Upper lobe of right lung (tissue), 1 donor: ENCODE measurements at places on chromosomes 1 and 21. TPM values are rescaled to one million over a fixed set of nuclear protein-coding genes. Genes with fewer than 3 reads are reported as not detected.

DNA sequence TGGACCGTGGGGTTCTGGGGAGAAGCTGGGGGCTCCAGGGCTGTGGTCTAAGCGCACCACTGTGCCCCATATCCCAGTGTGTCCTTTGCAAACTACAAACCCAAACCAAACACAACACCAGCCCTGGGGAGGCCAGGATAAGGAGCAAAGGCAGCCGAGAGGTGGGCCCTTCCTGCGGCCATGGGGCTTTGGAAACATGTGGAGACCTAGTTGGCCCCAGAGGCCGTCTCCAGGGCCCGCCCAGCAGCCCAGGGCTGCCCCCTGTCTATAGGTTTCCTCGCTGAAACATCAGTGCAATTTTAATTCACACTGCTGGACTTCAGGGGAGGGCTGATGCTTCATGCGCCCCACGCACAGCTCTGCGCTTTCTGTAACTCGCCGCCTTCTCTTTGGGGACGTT lies 61.3 kb downstream of the PRDM16 start:
- no peak for DNase-seq

The FAM72B gene
- 0.55 TPM for total RNA-seq

The LRRIQ3 gene
- 0.67 TPM for total RNA-seq

DNA sequence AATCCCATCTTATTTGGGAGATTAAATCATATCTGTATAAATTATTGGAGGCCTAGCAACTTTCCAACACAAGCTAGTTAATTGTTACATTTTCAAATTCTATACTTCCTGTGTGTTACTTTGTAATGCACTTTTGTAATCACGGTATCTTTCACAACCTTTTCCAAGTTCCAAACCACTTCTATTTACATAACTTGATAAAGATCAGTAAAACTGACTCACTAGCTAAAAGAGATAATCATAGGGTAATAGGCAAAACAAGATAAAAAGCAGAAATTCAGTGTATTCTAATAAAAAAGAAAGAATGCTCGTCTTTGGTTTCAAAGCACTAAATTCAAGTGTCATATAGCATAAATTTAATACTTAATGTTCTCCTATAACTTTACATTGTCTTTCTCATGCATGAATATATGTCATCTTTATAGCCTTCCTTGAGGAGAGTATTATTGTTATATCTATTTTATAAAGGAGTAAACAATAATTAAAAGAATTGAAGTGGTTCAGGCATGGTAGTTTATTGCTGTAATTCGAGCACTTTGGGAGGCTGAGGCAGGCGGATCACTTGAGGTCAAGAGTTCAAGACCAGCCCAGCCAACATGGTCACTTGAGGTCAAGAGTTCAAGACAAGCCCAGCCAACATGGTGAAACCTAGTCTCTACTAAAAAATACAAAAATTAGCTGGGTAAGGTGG lies 66.4 kb downstream of the RGS13 start:
- DNase-seq = no peak

DNA sequence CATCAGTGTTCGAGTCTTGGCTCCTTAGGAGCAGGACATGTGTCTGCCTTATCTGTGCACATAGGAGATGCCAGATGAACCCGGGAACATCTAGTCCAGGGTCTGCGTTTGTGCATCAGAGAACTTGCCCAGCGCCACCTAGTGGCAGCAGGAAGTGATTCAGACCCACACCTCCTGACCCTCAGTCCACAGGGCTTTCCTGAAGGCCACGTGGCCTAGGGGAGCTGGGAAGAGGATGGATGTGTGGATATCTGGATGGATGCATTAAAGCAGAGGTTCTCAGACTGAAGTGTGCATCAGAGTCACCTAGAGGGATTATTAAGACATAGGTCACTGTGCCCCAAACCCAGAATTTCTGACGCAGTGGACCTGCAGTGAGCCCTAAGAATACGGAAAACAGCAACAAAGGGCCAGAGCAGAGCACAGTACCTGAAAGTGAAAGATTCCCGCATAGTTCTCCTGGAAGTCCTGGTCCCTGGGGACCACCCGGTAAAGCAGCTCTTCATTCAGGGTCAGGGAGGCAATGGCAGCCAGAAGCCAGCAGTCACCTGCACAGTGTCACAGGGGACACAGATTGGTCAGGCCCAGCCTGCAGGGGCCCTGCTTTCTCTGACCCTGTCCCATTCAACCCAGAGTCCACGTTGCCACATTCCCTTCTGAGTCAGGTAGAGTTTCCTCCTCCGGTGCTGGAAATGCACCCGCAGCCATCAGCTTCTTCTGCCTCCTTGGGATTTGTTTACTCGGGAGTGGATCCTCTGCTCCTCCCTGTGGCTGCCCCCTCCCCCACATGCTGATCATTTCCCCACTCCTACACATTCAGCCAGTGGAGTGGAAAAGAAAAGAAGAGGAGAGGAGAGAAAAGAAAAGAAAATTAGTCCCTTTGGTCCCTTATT lies 37.0 kb downstream of the CAPN8 start:
- DNase-seq = peak; percentile 71

GRCh38 chr1:109369167-109369746 lies 28.5 kb downstream of the SORT1 start:
- DNase-seq = no peak

DNA sequence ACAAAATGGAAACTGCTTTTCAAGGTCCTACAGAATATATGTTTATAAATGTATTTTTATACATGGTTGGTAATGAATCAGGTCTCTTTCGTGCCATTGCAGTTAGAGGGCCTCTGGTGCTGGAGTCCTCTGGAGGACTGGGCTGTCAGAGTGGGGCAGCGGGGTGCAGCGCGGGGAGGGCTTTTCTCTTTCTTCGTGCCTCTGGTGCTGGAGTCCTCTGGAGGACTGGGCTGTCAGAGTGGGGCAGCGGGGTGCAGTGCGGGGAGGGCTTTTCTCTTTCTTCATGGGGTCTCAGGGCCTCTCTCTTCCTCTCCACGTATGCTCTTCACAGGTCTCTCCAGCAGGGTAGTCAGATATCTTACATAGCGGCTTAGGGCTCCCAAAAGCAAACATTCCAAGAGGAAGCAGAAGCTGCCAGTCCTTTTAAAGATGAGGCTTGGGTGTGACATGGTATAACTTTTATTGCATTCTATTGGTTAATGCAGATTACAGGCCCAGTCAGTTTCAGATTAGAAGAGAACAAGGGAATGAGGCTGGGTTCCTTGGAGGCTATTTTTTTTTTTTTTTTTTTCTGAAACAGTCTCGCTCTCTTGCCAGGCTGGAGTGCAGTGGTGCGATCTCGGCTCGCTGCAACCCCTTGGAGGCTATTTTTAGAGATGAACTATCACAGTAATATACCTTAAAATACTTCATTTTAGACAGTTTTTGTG lies 13.1 kb downstream of the SDCCAG8 start:
- no peak for DNase-seq

The CYP4A22 gene
- total RNA-seq = not detected

The CYP4X1 gene
- 6.8 TPM for total RNA-seq

DNA sequence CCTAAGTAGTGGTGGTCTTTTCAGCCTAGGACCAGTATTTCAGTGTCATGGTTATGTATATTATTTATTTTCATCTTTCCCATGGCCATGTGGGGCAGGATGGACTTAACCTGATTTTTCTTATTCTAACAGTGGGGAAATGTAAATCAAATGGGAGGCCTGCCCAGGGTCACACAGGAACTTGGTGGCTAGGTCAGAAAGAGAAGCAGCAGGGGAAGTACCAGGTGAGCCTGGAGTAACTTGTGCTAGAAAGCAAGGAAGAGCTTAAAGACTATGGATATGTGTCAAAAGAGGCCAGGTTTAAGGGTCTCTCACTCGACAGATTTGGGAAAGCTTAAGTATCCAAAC lies 936 bp downstream of the ZFP69B start:
- no peak for DNase-seq

- DNase-seq = no peak
Measured at GRCh38 chr1:112840631-112841624, 115.1 kb downstream of the SLC16A1 start.

The OR2L13 gene
- not detected for total RNA-seq

- peak; percentile 91 for DNase-seq
Measured at GRCh38 chr1:1033009-1033587, 13.2 kb downstream of the AGRN start.

GRCh38 chr1:1330366-1331067 lies 563 bp upstream of the TAS1R3 start:
- no peak for DNase-seq

The ENSA gene
- total RNA-seq = 188 TPM

The MINDY1 gene
- total RNA-seq = 26.5 TPM

DNA sequence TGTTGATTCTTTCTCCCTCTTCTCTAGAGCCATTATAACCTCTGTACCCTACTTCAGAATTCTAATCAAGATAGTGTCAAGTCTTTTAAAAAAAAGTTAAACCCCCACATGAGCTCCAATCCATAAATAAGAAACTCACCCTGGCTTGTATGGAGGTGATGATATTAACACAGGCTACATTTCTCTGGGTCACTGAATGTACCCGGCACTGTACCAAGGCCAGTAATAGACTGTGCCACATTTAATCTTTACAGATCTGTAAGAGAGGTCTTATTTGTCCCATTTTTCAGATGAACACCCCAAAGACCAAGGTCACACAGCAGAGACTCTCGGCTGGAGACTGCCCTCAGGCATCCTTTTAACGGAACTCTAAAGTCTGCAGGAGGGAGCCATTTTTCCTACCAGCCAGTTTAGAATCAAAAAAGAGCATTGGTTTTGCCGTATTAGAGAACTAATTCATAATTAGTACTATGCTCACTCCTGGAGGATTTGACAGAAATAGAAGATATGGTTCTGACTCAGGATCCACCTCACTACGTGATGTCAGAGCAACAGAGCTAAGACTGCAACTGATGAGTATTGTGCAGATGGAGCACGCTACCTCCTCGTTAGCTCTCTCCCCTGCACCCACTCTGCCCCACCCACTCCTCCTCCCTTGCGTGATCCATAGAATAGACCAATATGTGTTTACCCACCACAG lies 217.2 kb upstream of the HOOK1 start:
- no peak for DNase-seq

- no peak for DNase-seq
Measured at GRCh38 chr1:206421616-206422340, 48.5 kb upstream of the IKBKE start.

DNA sequence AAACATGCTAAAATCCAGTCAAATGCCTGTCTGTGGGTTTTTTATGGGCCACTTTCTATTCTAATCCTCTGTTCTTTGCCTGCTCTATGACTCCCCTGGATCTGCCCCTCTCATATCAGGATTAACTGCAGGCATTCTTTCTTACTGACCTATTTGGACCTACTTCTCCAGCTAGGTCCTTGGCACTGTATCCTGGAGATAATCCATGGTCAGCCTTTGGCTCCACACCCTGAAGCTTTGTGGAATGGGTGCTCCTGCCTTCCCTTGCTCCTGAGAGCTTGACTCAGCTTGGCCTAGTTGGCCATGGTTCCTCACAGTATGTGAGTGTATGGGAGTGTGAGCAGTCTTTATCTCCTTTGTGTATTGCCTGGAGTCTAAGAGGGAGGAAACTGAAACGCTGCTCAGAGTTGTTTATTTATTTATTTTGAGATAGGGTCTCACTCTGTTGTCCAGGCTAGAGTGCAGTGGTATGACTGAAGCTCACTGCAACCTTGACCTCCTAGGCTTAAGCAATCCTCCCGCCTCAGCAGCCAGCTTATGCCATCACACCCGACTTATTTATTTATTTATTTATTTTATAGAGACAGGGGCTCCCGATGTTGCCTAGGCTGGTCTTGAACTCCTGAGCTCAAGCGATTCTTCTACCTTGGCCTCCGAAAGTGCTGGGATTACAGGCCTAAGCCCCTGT lies 28.7 kb upstream of the CDC14A start:
- DNase-seq = no peak

- no peak for DNase-seq
Measured at GRCh38 chr1:207134581-207134980, 30.5 kb downstream of the C4BPA start.

DNA sequence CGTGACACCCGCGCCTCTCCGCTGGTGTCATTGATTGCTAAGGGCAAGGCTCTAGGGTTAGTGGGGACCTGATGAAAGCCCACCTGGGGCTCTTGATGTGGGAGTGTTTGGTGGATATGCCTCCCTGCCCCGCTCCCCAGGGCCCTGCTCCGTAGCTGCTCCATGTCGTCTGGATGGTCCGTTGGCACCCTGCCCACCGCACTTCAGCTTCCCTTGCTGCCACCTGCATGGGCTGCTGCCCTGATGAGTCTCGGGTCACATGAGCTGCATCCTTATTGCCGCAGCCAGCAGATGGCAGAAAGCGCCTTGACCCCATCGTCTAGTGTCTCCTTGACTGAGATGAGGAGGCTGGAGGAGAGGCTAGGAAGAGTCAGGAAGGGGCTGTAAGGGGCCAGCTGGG lies 439.4 kb downstream of the CAMTA1 start:
- DNase-seq = no peak

DNA sequence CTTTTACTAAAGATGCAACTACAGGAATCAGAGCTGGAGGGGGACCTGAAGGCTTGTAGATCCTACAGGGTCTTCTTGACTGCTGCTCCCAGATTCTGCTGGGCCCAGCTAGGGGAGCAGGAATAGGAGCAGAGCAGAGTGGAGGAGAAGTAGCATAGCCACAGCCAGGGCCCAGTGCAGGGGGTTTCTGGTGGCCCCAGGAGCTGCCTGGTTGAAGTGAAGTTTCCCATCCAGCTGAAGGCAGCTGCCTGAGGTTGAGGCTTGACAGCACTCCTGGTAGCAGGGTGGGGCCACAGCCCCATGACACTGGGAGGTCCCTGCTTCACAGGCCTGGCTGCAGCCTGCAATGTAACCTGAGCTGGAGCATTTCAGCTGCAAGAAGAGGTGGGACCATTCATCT lies 2.0 kb upstream of the INPP5B start:
- DNase-seq = peak; percentile 36
